HFFc6 (cell line): ENCODE measurements at places on chromosomes 16 and 17.
A peak's percentile ranks its signal among the peaks of the same experiment; 100 is the strongest.

GRCh38 chr17:64498308-64499203, 1.7 kb upstream of the POLG2 start:
- peaks cover 34% of the 10 kb centered on the region for H3K27me3 ChIP-seq
- H3K4me3 ChIP-seq, result peak overlapping the region; percentile 100
- H3K36me3 ChIP-seq, result peaks cover 70% of the 10 kb centered on the region

DNA sequence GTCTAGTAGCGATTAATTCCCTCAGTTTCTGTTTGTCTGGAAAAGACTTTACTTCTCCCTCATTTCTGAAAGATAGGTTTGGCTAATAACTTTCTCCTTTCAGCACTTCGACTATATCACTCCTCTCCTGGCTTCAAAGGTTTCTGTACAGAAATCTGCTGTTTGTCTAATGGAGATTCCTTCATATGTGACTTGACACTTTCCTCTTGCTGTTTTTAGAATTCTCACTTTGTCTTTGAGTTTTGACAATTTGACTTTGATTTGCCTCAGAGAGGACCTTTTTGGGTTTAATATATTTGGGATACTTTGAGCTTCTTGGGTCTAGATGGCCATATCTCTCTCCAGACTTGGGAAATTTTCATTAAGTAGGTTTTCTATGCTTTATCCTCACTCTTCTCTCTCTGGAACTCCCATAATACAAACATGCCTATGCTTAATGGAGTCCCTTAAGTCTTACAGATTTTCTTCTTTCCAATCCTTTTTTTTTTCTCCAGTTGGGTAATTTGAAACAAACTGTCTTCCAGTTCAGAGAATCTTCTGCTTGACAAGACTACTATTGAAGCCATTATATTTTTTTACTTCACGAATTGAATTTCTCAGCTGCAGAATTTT, 7.8 kb upstream of the PRSS21 start:
- H3K4me3 ChIP-seq, result no peak overlapping the region
- peaks cover 53% of the 10 kb centered on the region for H3K27me3 ChIP-seq
- H3K36me3 ChIP-seq, result no peaks in the 10 kb centered on the region; the same call in 1 of the 2 replicates
- no peaks in the 10 kb centered on the region for H3K4me1 ChIP-seq

DNA sequence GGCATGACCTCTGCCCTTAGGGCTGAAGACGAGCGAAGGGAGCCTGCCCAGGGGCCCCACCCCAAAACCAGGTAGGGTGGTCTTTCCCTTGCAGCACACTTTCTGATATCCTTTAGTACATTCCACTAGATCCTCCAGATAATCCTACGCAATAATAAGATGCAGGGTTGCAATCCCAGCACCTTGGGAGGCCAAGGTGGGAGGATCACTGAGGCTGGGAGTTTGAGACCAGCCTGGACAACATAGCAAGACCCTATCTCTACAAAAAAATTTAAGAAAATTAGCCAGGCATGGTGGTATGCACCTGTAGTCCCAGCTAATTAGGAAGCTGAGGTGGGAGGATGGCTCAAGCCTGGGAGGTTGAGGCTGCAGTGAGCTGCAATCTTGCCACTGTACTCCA, 34.9 kb upstream of the MLKL start:
- peaks cover 16% of the 10 kb centered on the region for H3K27me3 ChIP-seq
- H3K36me3 ChIP-seq, result no peaks in the 10 kb centered on the region
- H3K4me1 ChIP-seq, result peaks cover 23% of the 10 kb centered on the region
- no peak for DNase-seq

DNA sequence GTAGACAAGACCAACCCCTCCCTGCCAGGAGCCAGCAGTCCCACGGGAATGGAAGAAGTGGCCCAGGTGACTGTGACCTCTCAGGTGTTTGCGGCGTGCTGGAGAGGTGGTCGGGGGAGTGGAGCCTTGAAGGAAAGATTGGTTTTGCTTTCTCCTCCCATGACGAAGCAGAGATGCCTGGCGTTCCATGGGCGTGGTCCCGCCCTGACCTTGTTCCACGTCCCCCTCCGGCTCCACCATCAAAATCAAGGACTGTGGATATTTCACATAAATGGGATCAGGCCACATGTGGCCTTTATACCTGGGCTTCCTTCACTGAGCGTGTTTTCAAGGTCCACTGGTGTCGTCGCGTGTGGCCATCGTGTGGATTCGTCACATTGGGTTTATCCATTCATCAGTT, 270.6 kb upstream of the TNRC6C start:
- H3K4me1 ChIP-seq, result peaks cover 18% of the 10 kb centered on the region
- H3K4me3 ChIP-seq, result no peak overlapping the region
- H3K27ac ChIP-seq, result no peak overlapping the region
- no peak for DNase-seq

- peaks cover 16% of the 10 kb centered on the region for H3K4me1 ChIP-seq
- H3K36me3 ChIP-seq, result no peaks in the 10 kb centered on the region; the same call in 1 of the 2 replicates
- no peak for DNase-seq
- H3K4me3 ChIP-seq, result no peak overlapping the region
Measured at GRCh38 chr17:80621335-80621996, 76.8 kb downstream of the RPTOR start.

DNA sequence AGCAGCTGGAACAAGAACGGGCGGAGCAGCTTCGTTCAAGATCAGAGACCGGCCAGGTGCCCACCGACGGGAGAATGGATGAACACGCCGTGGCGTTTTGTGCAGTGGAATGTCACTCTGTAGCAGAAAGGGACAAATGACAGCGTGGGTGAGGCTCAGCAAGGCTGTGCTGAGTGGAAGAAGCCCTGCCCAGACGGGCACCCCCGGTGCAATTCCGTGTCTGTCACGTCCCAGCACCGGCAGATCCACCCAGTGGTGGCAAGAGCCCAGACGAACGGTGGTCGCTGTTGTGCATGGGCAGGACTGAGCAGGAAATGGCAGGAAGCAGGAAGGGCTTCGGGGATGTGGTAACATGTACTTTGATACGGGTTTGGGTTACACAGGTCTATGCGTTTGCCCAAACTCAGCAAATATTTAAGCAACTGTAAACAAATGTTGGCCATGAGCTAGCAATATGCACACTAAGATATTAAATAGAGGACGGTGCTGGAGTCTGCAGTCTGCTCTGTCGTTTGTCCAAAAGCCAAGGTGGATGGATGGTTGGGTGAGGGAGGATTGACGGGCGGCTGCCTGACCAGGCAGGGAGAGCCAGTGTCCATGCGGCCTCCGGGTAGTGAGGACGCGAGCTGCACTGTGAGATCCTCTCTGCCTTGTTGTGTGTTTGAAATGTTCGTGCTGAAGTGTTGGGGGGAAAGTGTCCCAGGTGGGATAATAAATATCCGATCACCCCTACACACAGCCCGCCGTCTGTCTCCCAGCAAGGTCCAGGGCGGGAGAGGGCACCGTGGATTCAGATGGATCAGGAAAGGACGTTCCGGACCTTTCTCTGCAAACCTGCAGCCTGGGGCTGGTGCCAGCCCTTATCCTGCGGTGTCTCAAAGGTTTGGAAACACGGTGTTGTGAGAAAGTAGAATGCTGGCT, 48.4 kb downstream of the COX4I1 start:
- no peak overlapping the region for H3K4me3 ChIP-seq
- peaks cover 66% of the 10 kb centered on the region for H3K27me3 ChIP-seq
- H3K27ac ChIP-seq, result no peak overlapping the region
- H3K4me1 ChIP-seq, result no peaks in the 10 kb centered on the region

GRCh38 chr17:40443196-40443987, at the start of gene IGFBP4:
Gene IGFBP4, plus strand, starts transcription at chr17:40443450. Its CDS starts 286 bp downstream, at chr17:40443736.
- peaks cover 4% of the 10 kb centered on the region for H3K27me3 ChIP-seq
- peak; percentile 65 for DNase-seq
- peak within 1 kb of the TSS; percentile 92 for H3K27ac ChIP-seq
- H3K4me1 ChIP-seq, result peaks cover 38% of the 10 kb centered on the region
- peak within 1 kb of the TSS; percentile 96 for H3K4me3 ChIP-seq

DNA sequence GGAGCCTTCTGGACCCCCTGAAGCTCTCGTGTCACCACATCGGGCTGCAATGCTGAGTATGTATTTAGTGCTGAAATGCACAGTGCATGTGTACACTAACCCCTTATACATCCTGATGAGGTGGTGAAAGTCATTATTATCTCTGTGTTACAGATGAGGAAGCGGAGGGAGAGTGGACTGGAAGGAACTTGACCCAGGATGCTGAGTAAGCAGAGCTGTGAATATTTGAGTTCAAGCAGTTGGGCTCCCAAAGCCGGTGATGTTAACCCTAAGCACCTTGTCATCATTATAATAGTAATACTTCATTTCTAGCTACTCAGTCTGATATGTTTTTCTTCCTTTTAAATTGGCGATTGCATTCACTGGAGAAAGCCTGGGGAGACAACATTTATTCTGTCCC, 25.9 kb upstream of the NKD1 start:
- H3K36me3 ChIP-seq, result no peaks in the 10 kb centered on the region
- H3K4me3 ChIP-seq, result no peak overlapping the region
- no peaks in the 10 kb centered on the region for H3K4me1 ChIP-seq
- no peak overlapping the region for H3K27ac ChIP-seq
- no peak for DNase-seq
- peaks cover 5% of the 10 kb centered on the region for H3K27me3 ChIP-seq

- peak; percentile 80 for DNase-seq
- H3K4me3 ChIP-seq, result peak within 1 kb of the TSS; percentile 89
- H3K27ac ChIP-seq, result peak within 1 kb of the TSS; percentile 88
- H3K4me1 ChIP-seq, result 0 out of 2 replicates have a peak, but pooled peaks cover 5% of the 10 kb centered on the region
- H3K27me3 ChIP-seq, result peaks cover 3% of the 10 kb centered on the region
Measured at GRCh38 chr16:648781-649589, at the start of gene WDR90. Gene WDR90, plus strand, starts transcription at chr16:649365. Its CDS starts 52 bp downstream, at chr16:649417.

GRCh38 chr17:7858522-7858810, 663 bp downstream of the CYB5D1 start:
- no peak overlapping the region for H3K4me3 ChIP-seq
- H3K4me1 ChIP-seq, result peaks cover 5% of the 10 kb centered on the region; the same call in 1 of the 2 replicates
- H3K36me3 ChIP-seq, result peaks cover 5% of the 10 kb centered on the region; the same call in 1 of the 2 replicates
- no peak overlapping the region for H3K27ac ChIP-seq
- H3K27me3 ChIP-seq, result peaks cover 5% of the 10 kb centered on the region

DNA sequence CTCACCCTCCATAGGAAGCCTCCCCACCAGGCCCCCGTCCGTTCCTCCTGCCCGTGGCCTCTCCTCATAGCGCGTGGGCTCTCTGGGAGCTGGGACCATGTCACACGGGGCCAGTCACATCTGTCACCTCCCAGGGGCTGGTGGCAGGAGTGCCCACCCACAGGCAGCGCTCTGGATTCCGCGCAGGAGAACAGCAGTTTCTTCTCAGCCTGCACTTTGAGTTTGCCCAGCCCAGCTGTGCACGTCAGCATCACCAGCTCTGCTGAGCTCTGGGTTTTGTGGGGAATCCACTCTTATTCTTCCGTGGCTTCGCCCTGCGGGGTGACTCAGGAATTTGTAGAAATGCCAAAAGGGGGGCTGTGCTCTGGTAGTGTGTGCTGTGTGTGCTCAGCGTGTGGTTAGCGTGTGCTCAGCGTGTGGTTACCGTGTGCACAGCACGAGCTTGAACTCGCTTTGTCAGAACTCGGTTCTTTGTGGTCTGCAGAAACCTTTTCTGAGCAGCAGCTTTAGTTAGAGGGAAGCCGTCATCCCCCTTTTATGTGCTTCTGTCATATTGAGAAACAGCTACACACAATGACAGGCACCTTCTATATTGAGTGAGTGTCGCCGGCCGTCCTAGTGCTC, 3.2 kb downstream of the ACSF3 start:
- peaks cover 7% of the 10 kb centered on the region for H3K27me3 ChIP-seq
- H3K4me3 ChIP-seq, result no peak overlapping the region
- H3K27ac ChIP-seq, result no peak overlapping the region
- DNase-seq, result no peak

- H3K4me3 ChIP-seq, result no peak overlapping the region
- no peaks in the 10 kb centered on the region; the same call in 1 of the 2 replicates for H3K27me3 ChIP-seq
- no peak for DNase-seq
- no peaks in the 10 kb centered on the region for H3K36me3 ChIP-seq
- H3K4me1 ChIP-seq, result no peaks in the 10 kb centered on the region
- H3K27ac ChIP-seq, result no peak overlapping the region
Measured at GRCh38 chr16:78389009-78389498, 289.6 kb downstream of the WWOX start.

GRCh38 chr17:33523577-33523981, 230.5 kb upstream of the ASIC2 start:
- DNase-seq, result no peak
- H3K4me3 ChIP-seq, result no peak overlapping the region
- no peaks in the 10 kb centered on the region for H3K36me3 ChIP-seq
- no peaks in the 10 kb centered on the region for H3K4me1 ChIP-seq

DNA sequence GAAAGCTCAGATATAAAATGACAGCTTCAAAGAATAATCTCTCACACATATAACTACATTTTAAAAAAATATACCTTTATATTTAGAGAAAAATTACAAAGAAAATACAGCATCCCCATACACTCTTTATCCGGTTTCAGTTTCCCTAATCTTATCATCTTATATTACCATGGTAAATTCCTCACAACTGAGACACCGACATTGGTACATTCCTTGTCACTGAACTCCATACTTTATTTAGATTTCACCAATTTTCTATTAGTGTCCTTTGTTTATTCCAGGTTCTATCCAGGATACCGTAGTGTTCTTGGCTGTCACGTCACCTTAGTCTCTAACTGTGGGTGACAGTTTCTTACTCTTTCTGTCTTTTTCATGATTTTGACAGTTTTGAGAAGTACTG, 22.0 kb upstream of the ABCA10 start:
- DNase-seq, result peak; percentile 22
- H3K4me1 ChIP-seq, result peaks cover 28% of the 10 kb centered on the region
- H3K36me3 ChIP-seq, result no peaks in the 10 kb centered on the region
- peak overlapping the region; percentile 77 for H3K4me3 ChIP-seq
- peak overlapping the region; percentile 63 for H3K27ac ChIP-seq

DNA sequence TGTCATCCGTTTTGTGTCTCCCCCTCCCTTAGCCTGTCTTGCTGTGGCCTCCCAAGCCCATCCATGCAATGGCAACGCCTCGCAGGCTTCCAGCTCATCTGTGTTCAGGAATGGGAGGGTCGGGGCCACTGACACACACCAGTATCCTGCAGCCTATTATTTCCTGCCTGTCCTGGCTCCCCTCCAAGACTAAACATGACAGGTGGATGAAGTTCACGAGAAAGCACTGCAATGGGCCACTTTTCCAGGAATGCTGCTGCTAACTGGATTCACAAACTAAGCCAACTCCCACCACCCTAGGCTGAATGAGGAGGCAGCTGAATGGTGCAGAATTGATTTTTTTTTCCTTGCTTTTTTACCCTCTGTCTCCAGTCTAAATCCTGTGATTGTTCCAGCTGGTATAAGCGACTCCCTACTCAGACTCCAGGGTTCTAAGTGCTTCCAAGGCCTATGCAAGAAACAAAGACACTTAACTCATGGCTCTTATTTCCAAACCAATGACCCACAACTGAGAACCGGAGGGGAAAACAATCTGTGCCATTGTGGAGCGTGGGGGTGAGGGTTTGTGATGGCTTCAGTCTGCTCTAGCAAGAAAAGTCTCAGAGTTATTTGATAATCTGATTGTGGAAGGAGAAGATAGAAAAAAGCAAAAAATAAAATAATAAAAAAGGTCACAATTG, 23.3 kb downstream of the TMEM100 start:
- H3K27ac ChIP-seq, result no peak overlapping the region
- no peaks in the 10 kb centered on the region for H3K4me1 ChIP-seq
- no peak for DNase-seq
- H3K36me3 ChIP-seq, result no peaks in the 10 kb centered on the region
- peaks cover 5% of the 10 kb centered on the region for H3K27me3 ChIP-seq

GRCh38 chr17:45782889-45783592, 1.1 kb upstream of the CRHR1 start:
- peaks cover 52% of the 10 kb centered on the region for H3K27me3 ChIP-seq
- no peaks in the 10 kb centered on the region for H3K4me1 ChIP-seq
- H3K27ac ChIP-seq, result no peak overlapping the region
- no peaks in the 10 kb centered on the region for H3K36me3 ChIP-seq
